D721Med (cell line): ENCODE measurements at places on chromosomes 2 and 18.

- no peak for DNase-seq
Observed at GRCh38 chr2:10179422-10179821, 56.9 kb downstream of the RRM2 start.

- no peak for DNase-seq
Observed at GRCh38 chr18:80223581-80224148, 23.6 kb downstream of the PARD6G start.

- DNase-seq: no peak
Observed at GRCh38 chr2:239018271-239019182, 170.6 kb downstream of the TWIST2 start.

GRCh38 chr2:70304498-70304897 lies 2.6 kb upstream of the FAM136A start:
- DNase-seq: no peak

DNA sequence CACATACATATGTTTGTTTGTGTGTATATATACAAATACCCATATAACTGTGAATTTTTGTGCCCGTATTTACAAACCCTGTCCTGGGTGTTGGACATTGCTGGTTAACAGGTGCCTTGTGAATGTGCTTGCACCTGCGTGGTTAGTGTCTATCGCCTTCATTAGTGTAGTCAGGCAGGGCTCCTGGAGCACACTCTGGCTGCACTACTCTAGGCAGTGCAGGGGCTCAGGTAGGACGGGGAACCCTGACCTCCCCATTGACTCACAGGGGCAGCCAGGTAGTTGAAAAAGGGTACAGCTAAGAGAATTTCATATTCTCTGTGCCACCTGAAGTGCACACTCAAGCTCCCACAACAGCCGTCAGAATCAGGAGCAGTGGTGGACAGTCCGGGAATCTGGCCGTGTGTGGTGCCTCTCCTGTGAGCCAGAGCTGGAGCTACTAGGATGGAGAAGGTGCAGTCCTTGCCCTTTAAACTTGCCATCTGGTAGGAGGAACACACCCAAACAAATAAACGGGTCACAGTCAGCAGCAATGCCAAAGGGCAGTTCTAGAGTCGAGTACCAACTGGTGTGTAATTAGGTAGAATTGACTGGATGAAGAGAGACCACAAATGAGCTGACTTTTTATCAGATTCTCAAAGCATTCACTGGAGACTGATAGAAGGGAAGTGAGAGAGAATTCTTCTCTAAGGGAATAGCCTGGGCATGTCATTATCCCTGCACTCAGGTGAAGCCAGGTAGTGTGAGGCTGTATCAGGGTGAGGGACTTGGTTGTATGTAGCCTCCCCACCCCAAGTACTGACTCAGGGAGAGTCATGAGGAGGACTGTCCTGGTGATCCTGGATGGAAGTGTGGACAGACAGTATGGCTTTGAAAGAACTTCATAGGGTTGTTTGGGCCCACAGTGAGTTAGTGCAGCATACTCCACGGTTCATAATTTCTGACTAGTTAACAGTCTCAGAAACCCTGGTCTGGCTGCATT lies 44.1 kb downstream of the FARP2 start:
- DNase-seq: no peak

DNA sequence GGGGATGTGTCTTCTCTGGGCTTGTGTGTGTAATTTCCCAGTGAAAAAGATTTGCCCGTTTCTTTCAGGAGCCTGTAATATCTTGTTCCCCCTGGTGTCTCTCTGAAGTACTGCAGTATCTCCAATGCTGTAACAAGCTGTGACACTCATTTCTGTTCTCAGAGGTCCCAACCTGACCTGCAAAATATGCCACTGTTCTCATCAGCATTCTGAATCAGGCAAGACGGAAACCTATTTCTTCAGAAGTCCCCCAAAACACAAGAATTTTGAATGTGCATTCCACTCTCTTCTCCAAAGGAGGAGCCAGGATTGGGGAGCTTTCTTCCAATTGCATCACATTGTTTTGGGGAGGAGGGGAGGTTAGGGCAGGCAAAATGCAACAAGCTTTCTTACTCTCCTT lies 77.0 kb upstream of the CNGA3 start:
- no peak for DNase-seq

DNA sequence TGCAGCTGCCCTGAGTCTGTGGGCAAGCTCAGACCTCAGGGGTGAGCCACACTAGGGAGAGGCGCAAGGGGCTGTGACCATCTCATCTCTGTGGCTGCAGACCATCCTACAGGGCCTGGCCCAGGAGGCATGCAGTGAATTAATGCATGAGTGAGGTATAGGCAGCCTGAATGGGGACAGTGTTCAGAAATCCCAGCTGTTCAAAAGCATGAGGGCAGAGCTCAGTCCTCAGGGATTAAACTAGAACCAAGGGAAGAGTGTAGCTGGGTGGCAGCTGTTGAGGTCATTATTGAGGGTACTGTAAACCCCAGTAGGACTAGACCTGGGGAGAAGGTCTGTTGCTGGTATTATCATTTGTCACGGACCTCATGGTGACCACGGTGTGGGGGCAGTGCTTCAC lies 17.0 kb downstream of the TMEM177 start:
- DNase-seq: no peak

DNA sequence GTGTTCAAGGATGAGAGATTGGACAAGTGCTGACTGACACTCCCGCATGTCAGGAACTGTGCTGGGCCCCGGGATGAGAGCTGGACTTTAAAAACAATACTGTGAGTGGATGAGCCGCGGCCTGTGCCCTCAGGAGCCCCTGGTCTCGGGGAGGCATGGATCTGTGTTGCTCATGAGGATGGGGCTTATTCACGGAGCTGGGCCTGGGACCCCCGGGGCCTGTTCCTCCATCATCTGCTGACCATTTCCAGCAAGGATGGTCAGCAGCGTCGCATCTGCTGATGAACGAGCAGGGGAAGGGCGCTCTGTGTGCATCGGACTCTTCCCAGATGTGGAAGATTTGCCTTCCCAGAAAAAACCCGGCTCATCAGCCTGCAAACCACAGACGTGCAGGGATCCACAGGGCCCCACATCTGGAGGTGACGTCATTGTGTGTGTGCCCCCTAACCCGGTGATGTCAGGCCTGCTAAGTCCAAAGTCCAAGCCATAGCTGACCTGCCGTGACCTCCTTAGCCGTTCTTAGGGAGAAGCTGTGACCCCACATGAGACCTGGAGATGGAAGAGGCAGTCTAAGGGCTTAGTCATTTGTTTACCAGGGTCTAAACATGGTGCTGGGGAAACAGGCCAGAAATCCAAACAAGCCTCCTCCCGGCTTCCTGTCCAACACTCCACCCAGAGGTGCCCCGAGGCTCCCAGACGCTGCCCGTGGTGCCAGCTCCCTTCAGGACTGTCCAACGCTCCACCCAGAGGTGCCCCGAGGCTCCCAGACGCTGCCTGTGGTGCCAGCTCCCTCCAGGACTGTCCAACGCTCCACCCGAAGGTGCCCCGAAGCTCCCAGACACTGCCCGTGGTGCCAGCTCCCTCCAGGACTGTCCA lies 143.9 kb downstream of the PXDN start:
- DNase-seq: no peak

DNA sequence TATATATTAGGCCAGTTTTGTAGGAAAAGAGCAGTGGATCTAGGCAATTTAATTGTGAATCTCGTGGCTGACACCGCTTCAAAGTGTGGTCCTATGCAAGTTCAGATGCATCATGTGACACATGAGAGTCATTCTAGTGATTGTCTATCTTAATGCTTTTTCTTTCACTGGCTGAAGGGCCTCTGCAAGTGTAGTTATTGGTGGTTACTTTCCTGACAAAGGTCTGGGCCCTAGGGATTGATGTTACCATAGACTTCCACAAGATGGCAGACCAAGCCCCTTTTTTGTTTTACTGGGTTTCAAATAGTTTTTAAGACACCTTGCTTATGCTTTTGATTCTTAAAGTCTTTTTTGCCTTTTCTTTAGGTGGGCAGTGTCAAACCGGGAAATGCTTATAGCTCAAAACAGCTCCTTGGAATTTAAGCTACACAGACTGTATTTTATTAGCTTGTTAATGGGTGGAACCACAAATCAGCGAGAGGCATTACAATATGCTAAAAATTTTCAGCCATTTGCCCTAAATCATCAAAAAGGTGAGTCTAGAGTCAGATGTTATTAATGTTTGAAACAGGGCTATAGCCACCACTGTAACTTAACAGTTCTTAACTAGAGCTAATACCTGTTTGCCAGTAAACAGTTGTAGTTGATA lies 25.9 kb downstream of the CD8A start:
- no peak for DNase-seq

DNA sequence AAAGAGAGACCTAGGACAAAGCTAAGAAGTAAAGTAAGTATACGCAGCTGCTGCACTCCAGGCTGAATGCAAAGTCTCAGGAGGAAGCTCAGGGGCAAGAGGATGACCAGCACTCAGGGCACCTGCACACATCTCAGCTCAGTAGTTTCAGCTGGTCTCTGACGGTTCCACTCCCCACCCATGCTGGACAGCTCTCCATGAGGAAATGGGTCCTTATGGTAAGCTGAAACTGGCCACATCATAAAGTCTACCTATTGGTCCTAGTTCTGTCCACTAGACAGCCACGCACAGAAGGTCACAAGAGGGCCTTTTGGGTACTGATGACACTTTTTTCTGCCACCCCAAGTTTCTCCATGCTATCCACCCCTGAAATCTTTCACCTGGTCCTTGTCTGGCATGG lies 215.3 kb downstream of the TTC32 start:
- DNase-seq: no peak

- no peak for DNase-seq
Observed at GRCh38 chr18:29351171-29351570, 1174.2 kb upstream of the CDH2 start.

DNA sequence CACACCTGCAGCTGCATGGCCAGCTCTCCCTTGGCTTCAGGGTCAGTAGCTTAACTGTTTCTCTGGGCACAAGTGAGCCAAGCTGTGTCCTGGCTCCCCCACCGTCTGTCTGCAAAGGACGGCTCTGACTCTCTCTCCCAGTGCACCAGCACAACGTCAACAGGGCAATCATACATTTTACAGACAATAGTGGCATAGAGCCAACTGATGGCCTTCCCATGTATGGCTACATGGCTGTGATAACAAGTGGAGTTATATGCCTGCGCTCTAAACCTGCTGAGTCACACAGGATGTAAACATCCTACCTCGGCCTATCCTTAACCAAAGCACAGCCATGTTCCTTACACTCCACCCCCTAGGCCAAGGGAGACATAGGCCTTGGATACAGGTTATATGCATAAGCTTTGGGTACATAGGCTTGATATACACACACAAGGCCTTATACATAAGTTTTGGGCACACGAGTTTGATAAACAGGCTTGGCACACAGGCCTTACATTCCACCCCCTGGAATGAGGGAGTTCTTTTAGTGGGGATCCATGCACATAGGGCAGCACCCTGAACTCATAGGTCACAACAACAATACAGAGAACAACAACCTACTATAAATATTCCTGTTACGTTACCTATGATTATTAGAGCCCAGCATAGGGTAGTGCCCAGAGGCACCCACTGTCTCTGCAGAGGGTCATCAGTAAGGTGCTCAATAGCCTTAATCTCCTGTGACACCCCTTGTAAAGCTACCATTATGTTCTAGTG lies 17.7 kb downstream of the PHOSPHO2 start:
- DNase-seq: no peak

DNA sequence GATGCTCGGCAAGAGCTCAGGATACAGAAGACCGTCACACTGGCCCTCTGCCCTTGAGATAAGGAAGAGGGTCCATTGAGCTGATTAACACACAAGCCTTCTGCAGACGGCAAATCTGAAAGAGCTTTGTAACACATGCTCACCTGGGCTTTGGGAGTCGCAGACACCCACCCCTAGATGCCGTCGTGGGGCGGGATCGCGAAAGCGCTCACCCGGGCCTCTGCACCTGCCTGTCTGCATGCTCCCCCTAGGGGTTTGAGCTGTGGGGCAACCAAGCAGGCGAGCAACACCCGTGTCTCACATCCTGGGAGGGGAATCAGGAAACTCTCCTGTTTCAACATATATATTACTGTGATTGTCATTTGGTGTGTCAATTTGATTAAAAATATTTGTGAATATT lies 99.8 kb upstream of the KCNH7 start:
- no peak for DNase-seq

DNA sequence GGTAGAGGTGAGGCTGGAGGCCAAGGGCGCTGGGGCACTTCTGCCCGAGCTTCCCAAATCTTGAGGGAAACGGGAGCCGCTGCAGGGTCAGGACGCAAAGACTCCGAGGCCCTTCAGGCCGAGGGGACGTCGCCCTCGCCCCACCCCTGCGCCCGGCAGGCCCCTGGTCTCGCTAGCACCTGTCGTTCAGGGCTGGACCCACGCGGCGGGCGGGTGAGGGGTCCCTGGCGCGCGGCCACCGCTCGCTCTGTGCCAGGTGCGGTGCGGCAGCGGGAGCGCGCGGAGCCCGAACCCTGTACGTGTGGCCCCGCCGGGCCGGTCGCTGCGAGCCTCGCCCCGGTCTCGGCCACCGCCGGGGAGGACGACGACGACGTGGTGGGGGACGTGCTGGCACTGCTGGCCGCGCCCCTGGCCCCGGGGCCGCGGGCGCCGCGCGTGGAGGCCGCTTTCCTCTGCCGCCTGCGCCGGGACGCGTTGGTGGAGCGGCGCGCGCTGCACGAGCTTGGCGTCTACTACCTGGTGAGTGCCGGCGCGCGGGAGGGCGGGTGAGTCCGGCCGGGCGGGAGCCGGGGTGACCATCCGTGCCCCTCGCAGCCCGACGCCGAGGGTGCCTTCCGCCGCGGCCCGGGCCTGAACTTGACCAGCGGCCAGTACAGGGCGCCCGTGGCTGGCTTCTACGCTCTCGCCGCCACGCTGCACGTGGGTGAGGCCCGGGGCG lies 4.9 kb downstream of the ERFE start:
- DNase-seq: no peak

DNA sequence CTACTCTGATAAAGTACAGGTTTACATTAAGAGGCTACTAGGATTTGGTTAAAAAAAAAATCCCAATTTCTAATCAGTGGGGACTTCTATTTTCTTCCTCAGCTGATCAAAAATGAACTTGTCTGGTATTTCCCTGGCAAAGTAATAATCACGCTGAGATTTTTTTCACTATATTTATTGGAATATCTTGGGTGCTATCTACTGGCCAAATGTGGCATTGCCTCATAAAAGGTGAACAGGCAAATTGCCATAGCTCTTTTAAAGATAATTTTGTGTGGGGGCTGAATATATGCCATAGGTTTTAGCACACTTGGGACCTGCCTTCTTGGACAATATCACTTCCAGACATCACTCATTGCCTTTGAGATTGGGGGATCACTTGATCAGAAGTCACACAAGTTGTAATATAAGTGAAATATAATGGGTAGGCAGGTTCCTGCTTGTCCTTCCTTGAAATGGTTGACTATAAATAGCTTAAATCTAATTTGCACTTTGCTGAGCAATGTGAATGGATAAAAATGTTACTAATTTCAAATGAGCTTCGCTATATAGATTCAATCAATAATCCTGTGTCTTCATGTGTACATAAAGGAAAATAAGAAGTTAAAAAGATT lies 7.0 kb upstream of the NXPH2 start:
- DNase-seq: no peak

GRCh38 chr2:150167711-150168110 lies 319.8 kb downstream of the RND3 start:
- no peak for DNase-seq

- no peak for DNase-seq
Observed at GRCh38 chr2:39913648-39914461, 134.8 kb upstream of the THUMPD2 start.

- DNase-seq: no peak
Observed at GRCh38 chr2:21289989-21290388, 166.2 kb downstream of the TDRD15 start.

GRCh38 chr18:49640741-49641140 lies 78.9 kb downstream of the LIPG start:
- DNase-seq: no peak

GRCh38 chr2:120820263-120820952 lies 84.7 kb downstream of the GLI2 start:
- peak; percentile 81 for DNase-seq

- DNase-seq: no peak
Observed at GRCh38 chr2:182133195-182133891, 147.7 kb downstream of the PPP1R1C start.
